ENCODE measurements at places on chromosomes 6 and 20.
A peak's percentile ranks its signal among the peaks of the same experiment; 100 is the strongest.

GRCh38 chr6:108594151-108594550, 33.4 kb downstream of the FOXO3 start:
- no peak for DNase-seq

- no peak for DNase-seq
Observed at GRCh38 chr6:129253727-129254126, 370.8 kb downstream of the LAMA2 start.

GRCh38 chr20:48957053-48957481, 35.6 kb downstream of the ARFGEF2 start:
- DNase-seq, result no peak

DNA sequence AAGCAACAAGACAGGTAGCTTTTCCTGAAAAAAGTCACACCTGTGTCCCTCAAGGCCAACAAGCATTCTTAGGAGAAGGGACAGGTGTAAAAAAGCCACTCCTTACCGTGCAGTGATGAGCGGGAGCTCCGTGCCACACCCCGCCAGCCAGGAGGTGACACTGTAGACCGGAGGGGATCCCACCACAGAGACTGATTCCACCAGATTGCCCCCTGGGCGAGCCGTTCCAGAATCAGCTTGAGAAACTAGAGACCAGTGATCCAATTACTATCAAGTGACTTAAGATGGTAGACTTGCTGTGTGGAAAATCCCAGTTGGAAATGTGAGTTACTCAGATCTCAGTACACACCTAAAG, 37.4 kb downstream of the PKHD1 start:
- DNase-seq, result no peak

DNA sequence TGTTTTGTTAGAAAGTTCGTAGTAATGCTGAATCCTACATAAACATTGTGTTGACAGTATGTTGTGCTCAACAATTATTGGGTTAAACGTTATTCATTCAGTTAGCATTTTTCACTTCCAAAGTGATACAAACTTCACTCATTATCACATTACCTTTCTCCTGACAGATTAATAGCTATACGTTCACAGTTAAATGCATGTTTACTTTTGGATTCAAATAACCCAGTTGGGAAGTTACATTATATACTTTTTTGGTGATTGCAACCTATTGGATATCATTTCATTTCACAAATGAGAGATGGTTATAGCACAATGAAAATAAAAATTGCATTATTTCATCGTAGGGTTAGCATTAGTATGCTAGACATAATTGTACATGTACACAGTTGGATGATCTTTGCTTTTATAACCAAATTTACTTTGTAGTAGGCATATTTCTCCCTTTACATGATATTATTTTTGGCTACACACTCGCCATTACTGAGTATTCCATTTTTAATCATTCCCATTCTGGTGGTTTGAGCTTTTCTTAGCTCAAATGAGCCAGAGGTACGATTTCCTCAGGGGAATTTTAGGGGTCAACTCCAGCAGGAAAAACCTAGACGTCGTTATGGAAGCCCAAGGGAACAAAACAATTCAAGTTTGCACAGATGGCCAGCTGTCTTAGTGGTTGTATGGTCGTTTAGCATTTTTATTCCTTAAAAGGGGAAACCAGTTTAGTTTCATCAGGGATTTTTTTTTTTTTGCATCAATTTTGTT, 2.1 kb upstream of the HIVEP1 start:
- DNase-seq, result peak; percentile 7

DNA sequence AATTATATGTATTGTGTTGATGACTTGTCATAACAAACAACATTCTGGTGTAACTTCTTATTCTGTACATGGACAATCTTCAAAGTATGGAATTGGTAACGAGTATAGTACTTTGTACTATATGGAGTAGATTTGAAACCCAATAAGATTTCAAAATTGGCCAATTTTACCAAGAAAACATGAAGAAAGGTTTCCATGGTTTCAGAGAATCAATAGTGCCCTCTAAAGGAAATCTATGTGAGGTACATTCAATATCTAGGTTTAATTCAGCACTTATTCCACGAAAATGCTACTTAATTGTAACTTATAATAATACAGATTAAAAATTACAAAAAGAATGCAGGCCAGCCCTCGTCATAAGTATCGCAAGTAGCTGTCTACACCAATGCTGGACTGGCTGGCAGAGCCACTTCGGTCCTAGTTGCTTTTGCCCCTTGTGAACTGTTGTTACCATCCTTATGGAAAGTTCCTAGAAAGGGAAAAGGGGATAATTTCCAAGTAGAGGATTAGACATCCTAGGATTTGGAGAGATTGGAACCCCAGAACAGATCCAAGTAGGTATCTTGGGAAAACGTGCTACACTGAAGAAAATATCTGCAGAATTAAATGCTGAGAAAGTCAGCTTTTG, 70.9 kb downstream of the LCA5 start:
- peak; percentile 19 for DNase-seq

GRCh38 chr6:113903666-113904330, 46.7 kb downstream of the MARCKS start:
- DNase-seq, result no peak

DNA sequence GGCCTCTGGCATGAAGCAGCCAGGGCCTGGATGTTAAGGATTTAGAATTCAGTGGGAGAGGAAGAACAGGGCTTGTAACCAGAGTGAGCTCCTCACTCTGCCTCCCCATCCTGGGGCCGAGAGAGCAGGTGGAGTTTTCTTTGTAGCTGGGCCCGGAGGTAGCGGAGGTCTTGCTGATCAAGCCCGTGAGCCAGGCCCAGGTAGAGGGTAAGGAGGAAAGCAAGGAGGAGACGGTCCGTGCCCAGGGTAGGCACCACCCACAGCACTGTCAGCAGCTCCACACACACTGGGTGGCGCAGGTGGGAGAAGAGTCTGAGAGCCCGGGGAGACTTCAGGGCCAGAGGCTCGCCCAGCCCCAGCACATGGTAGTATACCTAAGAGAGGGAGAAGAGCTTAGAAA, 2.1 kb upstream of the PPP1R18 start:
- no peak for DNase-seq

- peak; percentile 36 for DNase-seq
Observed at GRCh38 chr6:30507849-30508827, 18.8 kb downstream of the HLA-E start.

GRCh38 chr6:38151580-38152500, 332.3 kb downstream of the ZFAND3 start:
- DNase-seq, result no peak

DNA sequence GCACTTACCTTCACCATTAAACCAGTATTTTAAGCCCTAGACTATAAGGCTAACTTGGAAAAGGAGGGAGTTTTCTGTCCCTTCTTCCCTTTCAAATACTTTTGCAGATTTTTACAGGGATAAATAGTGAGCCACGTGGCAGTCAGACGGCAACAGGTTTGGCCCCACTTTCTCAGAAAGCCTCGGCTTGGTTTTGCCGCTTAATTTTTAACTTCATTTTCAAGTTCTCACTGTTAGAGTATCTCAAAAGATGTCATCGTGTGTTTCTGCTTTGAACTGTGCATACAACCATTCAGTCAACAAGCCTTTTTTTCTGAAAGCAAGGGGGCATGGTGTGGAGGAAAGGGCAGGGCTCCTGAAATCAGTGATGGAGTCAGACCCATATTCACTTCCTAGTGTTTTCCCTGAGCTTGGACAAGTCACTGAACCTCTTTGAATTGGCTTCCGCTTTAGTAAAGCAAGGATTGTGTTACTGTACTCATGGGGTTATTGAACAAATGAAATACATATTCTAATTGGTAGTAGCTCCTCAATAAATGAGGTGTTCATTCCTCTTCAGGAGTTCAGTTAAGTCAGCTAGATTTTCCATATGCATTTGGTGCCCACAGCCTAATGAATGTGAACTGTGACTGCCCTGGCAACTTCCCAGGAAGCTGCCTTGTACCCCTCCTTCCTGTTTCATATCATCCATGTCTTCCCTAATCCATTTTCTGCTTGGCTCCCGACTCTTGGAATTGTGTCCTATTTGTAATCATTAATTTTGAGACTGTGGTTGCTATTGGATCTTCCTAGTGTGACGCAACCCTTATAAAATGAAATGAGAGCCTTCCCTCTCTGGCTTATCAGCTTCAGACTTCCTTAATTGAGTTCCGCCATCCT, at the start of gene SLC17A2:
SLC17A2 (minus strand) TSS at position 160 of the 879 bp plus-strand sequence. CDS start 4,895 bp downstream, outside the sequence.
- no peak for DNase-seq

DNA sequence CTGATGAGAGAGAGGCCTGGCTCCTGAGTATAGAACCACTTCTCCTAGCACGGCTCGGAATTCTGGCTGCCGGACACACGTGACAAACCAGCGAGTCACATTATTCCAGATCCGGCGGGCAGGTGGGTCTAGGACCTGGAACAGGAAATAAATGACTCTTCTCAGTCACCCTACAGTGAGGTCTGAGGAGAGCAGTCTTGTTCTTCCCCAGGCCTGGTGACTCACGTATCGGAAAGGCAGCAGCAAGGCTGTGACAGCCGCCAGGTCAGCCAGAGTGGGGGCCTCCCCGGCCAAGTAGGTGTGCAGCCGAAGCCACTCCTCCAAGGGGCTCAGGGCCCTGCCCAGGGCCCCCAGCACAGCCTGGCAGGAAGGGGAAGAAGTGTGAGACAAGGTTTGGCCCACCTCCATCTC, 2.8 kb downstream of the VARS1 start:
- DNase-seq, result no peak

DNA sequence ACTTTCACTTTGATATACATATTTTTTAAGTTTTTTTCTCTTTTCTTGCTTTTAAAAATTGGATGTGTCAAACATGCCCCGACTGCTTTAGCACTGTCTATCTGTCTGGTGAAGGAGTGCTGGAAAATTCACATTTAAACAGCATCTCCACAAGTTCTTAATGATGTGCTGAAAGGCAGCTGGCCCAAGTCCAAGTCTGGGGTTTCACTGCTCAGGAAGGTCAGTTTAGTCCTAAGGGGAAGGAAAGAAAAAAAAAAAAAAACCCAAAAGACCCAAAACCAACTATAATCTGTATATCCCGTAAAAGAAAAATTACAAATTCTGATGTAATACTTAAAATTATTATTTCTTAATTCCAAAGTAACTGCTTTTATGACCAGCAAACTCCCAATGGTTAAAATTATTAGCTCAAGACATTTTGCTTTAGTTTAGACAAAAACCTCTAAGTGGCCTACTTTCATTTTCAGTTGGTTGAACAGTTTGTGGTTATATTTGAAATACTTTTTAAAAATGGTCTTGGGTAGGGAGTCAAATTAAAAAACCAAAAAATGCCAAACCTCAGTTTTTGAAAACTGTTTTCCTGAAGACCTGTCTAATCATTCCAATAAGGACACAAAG, 79.5 kb upstream of the PREP start:
- peak; percentile 39 for DNase-seq

DNA sequence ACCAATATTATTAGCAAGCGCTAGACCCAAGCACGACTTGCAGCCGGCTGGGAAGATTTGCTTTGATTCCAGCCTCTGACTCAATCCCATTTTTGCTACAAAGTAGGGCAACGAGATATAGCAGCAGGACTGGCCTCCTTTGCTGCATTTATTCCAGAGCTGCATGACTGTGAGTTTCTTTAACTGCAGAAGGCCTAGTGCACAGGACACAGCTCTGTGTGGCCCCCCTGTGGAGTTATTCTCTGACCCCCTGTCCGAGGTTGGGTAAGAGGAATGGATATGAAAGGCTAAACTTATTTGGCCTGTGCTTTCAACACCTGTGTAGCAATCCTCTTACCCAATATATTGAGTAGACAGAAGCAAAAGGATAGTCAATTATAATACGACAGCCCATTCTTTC, 133.3 kb upstream of the SPTLC3 start:
- DNase-seq, result no peak

GRCh38 chr6:13177664-13178063, 150.7 kb downstream of the TBC1D7 start:
- no peak for DNase-seq

DNA sequence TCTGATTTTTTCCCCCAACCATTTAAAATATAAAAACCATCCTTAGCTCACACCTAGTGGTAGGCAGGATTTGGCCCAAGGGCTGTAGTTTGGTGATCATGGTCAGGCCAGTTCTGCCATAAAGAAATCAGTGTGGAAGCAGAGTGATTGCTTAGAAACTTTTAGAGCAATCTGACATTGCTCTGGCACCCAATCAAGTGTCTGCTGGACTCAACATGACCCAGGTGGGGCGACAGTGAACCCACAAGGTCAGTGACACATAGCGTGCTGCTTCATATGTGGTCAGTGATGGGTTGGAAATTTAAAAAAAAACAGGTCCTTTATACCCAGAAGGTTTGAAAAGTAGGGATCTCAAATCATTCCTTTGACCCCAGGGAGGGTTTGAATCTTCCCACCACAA, 107.9 kb downstream of the BANF2 start:
- DNase-seq, result no peak

GRCh38 chr6:37514321-37514771, 14.7 kb upstream of the CCDC167 start:
- DNase-seq, result no peak

DNA sequence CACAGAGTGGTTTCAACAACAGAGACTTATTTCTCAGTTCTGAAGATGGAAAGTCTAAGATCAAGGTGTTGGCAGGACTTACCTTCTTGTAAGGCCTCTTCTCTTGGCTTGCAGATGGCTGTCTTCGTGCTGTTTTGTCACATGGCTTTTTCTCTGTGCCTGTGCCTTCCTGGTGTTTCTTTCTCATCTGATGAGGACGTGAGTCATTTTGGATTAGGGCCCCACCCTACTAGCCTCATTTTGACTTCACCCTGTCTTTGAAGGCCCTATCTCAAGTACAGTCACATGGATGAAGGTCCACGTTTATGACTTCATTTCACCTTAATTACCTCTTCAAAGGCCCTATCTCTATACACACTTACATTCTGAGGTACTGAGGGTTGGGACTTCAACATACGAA, 41.4 kb upstream of the LAMA2 start:
- DNase-seq, result no peak

- no peak for DNase-seq
Observed at GRCh38 chr6:118401325-118401975, 146.6 kb upstream of the PLN start.

DNA sequence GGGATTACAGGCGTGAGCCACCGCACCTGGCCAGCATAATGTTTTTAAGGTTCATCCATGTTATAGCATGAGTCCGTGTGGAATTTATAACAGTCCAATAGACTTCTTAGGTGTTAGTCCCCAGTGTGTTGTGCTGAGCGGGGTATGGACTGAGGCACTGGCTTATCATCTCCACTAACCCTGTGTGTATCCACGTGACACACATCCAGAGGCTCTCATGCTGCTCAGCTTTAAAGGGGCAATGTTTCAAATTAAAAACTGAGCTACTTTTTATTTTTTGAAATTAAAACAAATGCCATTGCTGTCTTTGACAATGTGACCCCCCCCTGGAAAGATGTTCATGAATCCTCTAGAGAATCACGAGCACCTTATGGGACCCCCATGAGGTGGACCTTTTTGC, 54.3 kb upstream of the TRERF1 start:
- no peak for DNase-seq

DNA sequence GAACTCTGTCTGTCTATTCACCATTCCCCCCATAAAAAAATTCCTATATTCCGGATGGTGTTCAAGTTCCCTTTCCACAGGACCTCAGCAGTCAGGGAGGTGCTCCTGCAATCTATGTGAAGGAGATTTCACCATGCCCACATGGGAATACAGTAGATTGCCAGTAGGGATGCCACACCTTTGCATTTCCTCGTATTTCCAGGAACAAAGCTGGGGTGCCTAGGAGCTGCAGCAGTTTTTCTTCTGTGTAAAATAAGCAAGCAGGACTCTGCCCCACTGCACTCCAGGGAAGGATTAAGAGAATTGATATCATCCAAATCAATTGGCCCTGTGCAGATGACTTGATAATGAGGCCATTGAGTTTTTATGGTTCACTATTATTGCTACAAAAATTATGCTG, 7.4 kb upstream of the KIF16B start:
- DNase-seq, result no peak

- no peak for DNase-seq
Observed at GRCh38 chr6:136771306-136771705, 21.0 kb downstream of the MAP3K5 start.

- DNase-seq, result no peak
Observed at GRCh38 chr20:38167851-38168760, 3.0 kb upstream of the TGM2 start.

All from KBM-7 (cell line).